ENCODE measurements at places on chromosomes 3 and 15.

DNA sequence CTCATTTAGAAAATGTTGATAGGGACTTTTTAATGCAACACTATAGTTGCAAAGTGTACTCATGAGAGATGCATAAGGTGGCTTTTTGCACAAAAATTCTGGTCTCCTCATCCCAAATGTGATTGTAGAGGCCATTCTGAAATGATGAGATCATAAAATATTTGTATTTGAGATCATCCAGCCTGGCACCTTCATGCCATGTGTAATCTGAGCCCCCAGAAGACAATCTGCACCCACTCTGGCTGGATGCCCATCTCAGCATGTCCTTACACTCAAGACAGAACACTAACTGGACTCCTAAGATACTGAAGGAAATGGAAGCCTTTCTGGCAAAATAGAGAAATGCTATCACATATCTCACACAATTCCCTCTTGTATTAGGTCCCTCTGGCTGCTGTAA lies 49.2 kb downstream of the SLC7A14 start:
- no peak overlapping the region for H3K4me3 ChIP-seq
- no peaks in the 10 kb centered on the region for H3K36me3 ChIP-seq
- DNase-seq, result no peak
- H3K27me3 ChIP-seq, result peaks cover 3% of the 10 kb centered on the region
- H3K4me1 ChIP-seq, result no peaks in the 10 kb centered on the region

DNA sequence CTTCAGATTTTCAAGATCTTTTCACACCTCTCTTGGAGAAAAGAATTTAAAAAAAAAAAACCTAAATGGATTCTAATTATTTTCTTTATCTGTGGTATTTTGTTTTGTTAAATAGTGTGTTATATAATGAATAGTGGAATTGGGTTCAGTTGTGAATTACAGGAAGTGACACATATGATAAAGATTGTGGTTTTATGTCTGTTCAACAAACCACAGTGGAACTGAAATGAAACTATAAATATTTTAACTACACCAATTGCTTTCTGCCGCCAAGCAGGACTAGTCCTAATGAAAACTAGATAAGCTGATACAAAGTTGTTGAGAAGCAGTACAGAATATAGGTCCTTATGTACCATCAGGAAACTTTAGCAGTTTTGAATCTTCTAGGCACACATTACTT lies 121.6 kb downstream of the UBE2E2 start:
- H3K4me3 ChIP-seq, result no peak overlapping the region
- no peak overlapping the region for H3K27ac ChIP-seq
- H3K4me1 ChIP-seq, result peaks cover 29% of the 10 kb centered on the region
- DNase-seq, result no peak
- H3K27me3 ChIP-seq, result no peaks in the 10 kb centered on the region

DNA sequence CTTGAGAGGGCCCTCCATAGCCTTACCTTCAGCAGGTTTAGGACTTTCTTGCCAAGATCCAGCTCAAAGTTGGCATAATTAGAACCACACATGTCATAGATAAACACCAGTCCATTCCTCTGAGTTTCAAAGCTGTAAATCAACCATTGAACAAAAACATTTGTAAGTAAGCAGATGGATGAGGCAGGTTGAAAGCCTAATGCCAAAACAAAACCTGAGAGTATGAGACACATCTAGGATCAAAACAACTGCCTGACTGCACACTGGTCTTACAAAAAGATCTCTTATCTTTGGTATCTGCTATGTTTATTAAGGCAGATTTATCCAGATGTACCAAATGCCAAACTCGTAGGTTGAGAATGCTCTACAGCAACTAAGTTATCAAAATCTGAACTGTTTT lies 61.9 kb downstream of the PTPN9 start:
- no peak for DNase-seq
- H3K27me3 ChIP-seq, result no peaks in the 10 kb centered on the region
- H3K4me3 ChIP-seq, result no peak overlapping the region
- no peak overlapping the region for H3K27ac ChIP-seq

DNA sequence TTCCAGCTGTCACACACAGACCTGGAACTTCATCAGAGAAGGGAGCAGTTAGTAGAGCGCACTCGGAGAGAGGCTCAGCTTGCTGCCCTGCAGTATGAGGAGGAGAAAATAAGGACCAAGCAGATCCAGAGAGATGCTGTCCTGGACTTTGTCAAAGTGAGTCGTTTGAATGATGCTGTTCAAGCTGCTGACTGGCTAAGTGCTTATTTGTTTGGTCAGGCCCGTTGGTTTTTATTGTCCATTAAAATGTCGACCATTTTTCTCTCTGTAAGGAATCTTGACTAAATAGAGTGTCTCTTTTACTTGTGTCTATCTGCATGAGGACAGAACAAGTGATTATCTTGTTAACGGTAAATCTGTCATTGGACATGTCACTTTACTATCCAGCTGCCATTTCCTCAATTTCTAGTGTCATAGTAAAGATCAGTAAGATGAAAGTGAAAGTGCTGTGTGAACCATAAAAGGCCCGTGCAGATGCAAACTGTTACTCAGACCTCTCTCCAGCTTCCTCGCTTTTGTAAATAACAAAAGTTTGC lies 56.9 kb downstream of the LRCH3 start:
- no peak overlapping the region for H3K4me3 ChIP-seq
- H3K4me1 ChIP-seq, result peaks cover 39% of the 10 kb centered on the region
- no peaks in the 10 kb centered on the region for H3K27me3 ChIP-seq
- peaks cover 56% of the 10 kb centered on the region for H3K36me3 ChIP-seq
- no peak for DNase-seq
- peak overlapping the region; percentile 47 for H3K27ac ChIP-seq

GRCh38 chr3:62255758-62256157 lies 117.6 kb downstream of the FEZF2 start:
- no peak overlapping the region for H3K27ac ChIP-seq
- peaks cover 17% of the 10 kb centered on the region for H3K4me1 ChIP-seq
- H3K4me3 ChIP-seq, result no peak overlapping the region
- H3K36me3 ChIP-seq, result peaks cover 3% of the 10 kb centered on the region
- no peak for DNase-seq

DNA sequence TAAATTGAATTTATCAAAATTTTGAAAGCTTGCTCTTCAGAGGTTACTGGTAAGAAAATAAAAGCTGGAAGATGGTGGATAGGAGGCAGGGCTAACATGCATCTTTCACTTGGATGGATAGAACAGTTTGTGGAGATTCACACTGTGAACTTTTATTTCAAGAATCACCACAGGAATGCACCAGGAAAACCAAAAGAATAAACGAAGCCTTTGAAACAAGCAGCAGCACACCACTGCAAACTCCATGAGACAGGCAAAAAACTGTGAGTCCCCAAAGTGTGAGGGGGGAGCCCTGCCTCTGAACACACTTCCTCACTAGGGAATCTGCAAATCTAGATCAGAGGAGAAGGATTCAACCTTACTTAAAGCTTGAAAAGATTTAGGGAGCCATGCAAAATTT lies 122.2 kb downstream of the RTP4 start:
- no peaks in the 10 kb centered on the region for H3K4me1 ChIP-seq
- H3K4me3 ChIP-seq, result no peak overlapping the region
- no peak for DNase-seq
- peaks cover 77% of the 10 kb centered on the region for H3K36me3 ChIP-seq
